Posterior cingulate gyrus (tissue), 11 donors: ENCODE measurements at places on chromosomes 2 and 18.

DNA sequence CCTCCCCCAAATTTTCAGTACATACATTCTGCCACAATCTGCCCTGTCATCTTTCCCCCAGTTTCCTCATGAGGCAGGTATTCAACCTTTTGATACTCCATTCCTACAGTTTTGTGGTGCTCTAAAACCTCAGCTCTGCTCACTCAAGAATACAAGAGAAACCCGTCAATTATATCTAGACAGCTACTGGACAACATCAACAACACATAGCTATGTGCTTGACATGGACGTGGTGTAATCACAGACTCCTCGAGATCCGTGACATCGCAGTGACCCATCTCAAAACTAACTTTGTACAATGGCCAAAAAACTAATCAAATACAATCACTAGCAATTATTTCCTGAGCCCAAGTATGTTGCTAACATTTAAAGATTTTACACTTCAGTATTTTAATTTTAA is 23.6 kb downstream of the WDSUB1 start:
- DNase-seq, result no peak

- DNase-seq, result no peak
Observed at GRCh38 chr18:74892066-74892627, 294.5 kb downstream of the ZNF407 start.

DNA sequence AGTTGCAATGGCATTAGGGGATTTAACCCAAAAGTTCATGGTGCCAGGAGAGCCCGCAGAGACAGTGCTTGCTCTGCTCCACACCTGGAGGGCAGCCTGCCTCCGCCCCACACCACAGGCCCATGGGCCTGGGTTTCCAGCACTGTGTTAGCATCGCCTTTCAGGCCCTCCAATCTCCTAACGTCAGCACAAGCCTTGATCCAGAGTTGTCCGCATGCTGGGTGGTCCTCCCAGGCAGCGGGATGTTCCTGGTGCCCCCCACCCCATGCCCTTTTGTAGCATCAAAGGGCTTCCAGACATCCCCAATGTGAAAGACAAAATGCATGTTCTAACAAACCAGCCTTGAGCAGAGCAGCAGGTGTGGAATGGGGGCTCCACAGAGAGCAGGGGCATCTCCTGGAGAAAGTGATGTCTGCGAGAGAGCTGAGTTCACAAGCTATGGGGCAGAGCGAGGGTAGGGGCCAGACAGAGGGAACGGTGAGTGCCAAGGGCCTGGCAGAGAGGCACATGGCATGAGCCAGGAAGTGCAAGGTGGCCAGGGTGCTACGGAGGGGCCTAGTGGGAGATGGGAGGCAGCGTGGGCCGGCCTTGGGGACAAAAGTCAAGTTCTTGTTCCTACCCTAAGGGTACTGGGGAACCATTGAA is 119.2 kb downstream of the CYP26B1 start:
- DNase-seq, result no peak

DNA sequence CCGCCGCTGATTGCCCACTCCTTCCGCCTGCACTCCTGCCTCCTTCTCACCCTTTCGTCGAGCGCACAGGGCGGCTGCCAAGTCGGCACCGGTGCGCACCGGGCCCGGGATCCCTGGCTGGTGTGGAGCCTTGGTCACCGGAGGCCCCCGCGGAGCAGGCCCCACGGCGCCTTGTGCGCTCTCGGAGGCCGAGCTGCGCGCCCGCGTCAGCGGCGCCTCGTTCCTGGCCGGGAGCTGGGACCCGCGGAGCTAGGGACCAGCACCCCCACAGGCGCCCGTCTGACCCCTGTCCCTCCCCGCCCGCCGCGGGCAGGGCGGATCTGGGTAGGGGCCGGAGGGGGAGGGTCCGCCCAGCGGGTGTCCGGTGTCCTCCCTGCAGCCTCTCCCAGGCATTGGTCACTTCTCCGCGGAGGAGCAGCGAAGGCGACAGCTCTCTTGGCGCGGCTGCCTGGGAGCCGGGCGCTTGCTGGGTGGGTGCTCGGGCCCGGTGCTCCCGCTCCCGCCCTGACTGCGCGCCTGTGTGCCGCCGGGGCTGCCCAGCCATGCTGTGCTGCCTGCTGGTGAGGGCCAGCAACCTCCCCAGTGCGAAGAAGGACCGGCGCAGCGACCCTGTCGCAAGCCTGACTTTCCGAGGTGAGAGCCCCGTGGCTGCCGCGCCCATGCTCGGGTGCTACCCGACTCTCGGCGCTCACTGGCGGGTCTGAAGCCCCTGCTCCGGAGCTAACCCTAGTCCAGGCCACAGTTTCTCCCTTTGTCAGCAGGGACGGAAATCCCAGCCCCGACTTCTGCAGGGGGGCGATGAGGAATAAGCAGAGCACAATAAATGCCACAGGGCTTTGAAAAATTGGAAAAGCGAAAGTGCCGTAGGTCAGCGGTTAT is 13.2 kb downstream of the DYSF start:
- DNase-seq, result no peak

GRCh38 chr2:6010163-6010562 is 318.0 kb downstream of the SOX11 start:
- no peak for DNase-seq

DNA sequence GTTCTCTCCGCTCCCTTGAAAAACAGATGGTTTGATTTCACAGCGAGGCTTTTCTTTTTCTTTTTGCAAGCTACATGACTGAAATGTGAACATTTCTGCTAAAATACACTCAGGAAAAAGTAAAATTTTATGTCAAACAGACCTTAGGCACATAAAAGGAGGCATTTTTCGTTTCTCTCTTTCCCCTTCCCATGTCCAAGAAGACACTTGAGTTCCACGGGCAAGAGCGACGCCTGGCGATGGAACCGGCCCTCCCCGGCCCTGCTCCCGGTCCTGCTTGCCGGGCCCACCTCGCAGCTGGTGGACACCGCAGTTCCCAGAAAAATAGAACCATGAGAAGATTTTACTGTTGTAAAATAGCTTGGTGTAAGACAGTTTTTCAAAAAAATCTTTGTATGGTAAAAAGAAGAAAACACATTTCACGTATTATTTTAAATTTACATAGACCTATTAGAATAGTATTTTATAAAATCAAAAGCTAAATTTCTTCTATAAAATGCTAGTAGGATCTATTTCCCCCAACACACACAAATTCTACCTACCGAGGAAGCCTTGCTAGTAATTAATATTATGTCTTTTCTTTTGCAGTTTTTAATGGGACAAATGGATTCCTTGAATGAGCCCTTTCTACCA is 2.3 kb upstream of the ALKAL2 start:
- peak; percentile 67 for DNase-seq

DNA sequence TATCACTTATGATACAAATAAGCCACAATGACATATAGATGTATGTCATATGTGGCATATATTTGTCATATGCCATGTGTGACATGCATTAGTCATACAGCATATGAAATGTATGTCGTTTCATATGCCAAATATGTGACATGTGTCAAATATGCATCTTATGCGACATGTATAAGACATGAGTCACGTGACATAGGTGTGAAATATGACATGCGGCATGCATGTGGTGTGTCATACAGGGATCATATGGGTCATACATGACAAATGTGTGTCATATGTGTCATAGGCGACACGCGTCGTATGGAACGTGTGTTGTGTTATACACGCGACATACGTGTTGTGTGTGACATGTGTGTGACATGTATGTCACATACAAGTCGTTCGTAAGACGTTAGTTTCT is 2154.0 kb upstream of the PIK3C3 start:
- DNase-seq, result no peak

DNA sequence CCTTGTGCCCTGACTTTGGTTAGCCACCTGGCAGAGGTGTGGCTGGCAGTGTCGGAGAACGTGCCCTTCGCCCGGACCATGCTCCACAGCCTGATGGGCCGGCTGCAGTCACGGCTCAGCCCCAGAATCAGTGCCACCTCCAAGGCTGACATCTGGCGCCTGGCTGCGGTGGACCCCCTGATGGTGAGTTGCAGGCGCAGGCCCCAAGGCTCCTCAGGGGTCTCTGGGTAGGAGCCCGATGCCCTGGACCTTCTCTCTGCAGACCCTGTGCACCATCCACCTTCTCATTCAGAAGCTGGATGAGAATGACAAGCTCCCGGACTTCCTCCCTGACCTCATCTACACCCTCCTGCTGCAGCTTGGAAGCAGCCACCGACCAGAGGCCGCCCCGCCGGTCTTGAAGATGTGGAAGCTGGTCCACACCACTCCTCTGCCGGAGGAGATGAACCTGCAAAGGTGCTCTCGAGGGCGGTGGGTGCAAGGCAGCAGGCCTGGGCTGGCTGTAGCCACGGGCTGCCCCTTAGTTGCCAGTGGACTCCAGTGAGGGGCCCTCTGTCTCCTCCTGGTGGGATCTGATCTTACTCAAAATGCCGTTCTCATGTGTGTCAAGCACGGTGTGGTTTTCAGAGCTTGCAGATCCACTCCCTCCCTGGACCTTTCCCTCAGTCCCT is 32.1 kb downstream of the HJURP start:
- DNase-seq, result no peak

DNA sequence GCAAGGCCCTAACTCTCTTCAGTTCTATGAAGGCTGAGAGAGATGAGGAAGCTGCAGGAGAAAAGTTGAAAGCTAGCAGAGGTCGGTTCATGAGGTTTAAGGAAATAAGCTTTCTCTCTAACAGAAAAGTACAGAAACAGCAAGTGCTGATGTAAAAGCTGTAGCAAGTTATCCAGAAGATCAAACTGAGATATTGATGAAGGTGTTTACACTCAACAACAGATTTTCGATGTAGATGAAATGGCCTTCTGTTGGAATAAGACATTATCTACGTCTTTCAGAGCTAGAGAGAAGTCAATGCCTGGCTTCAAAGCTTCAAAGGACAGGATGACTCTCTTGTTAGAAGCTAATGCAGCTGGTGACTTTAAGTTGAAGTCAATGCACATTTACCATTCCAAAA is 87.4 kb downstream of the PDCL3 start:
- no peak for DNase-seq

DNA sequence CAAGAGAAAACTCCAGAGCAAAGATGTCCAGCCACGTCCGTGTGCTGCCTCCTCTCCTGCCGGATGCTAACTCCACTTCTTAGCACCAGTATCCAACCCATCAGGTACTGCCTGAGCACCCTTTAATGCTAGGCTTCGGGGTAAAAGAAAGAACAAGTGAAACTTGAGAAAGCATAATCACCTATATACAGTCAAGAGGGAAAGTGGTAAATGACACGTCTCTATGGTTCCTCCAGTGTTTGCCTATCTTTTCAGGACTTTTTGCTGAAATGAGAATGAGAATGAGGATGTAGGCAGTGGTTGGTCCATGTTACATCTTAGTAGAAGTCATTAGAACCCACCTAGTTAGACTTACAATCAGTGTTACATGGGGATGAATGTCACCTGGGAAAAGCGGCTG is 47.9 kb downstream of the EPHA4 start:
- no peak for DNase-seq

DNA sequence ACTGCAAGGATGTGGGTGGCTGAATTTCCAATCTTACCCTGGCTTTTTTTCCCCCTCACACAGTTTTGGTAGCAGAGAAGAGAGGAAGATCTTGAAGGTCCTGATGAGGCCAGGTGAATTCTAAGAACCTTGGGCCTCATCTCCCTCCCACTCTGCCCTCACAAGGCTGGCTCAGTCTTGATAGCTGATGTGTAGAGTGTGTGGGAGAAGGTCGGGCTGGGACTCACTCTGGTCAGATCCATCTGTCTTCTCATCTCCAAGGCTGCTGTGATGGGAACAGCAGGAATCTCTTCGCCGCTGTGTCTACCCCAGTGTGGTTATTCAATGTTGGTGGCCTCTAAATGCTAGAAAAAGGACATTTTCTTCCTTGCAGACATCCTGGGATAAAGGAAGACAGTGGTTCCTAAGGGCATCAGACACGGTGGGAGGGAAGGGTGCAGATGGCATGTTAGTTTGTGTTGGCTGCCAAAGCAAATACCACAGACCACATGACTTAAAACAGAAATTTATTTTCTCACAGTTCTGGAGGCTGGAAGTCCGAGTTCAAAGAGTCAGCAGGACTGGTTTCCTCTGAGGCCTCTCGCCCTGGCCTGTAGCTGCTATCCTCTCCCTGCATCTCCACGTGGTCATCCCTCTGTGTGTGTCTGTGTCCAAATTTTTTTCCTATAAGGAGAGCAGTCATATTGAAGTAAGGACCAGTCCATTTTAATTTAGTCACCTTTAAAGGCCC is 37.6 kb upstream of the MGAT4A start:
- no peak for DNase-seq

DNA sequence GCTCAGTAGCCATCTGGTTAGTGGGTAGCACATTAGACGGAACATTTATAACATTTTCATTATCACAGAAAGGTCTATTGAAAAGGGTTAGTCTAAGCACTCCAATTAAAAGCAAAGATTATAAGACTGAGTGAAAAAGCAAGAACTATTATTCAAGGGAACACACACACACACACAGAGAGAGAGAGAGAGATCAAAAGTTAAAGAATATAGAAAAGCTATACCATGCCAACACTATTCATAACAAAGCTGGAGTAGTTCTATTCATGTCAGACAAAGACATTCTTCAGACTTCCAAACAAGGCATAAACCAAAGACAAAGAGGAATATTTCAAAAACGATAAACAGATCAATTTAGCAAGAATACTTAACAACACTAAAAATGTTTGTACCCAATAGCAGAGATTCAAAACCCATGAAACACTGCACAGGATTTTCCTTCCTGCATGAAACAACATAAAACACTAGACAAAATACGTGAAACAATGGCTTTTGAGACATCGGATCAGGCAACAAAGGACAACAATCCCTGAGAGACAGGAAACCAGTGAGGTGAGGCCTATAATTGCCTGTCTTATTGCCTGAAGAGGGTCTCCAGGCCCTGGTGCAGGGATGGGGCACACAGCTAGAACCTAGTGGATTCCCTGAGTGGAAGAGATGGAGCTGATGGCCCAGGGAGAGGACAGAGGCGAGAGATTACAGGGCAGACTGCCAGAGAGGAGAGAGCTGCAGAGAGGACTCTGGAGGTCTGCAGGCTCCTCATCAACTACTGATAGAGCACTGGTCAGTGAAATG is 83.6 kb upstream of the NPAS2 start:
- DNase-seq, result no peak

DNA sequence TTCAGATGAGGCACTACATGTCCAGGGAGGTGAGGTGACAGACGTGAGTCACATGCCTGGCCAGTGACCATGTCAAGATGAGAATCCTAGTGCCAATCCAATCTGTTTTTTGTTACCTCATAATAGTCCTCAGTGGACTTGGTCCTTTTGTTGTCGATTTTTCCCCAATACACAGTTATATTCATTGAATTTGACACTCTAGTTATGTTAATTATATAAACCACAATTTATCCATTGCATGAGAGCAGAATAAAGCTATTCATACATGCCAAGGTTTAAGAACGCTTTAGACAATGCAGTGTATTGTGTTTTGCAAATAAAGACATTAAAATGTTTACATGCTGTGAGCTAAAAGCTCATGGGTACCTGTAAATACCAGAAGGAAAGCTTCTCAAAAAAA is 21.6 kb upstream of the TMEFF2 start:
- DNase-seq, result no peak

DNA sequence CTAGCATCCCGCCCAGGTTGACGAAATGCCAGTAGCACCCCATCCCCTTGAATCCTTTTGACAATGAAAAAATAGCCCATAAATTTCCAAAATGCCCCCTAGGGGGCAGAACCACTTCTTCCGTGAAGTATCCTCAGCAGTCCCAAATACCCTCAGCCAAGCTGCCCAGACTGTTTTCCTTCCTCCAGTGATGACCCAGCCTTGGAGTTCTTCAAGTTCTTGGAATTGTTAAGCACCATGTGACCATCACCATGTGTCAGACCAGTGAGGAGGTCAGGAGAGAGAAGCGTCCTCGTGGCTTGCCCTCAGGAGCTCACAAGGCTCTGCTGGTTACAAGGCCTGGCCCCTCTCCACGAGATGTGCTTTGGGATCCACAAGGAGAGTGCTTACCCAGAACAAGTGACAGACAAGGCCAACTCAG is 1.4 kb upstream of the SLC23A3 start:
- no peak for DNase-seq
